ENCODE measurements at places on chromosomes 11 and 22. TPM values are rescaled to one million over a fixed set of nuclear protein-coding genes. Genes with fewer than 3 reads are reported as not detected.

Gene XKR3
- 0.33 TPM for total RNA-seq

Gene GLYAT
- 0.77 TPM for total RNA-seq

Gene C11orf97
- not detected for total RNA-seq

Gene TTLL8
- total RNA-seq, result not detected

Gene POLA2
- 4.1 TPM for total RNA-seq

Gene ZNF215
- 3.3 TPM for total RNA-seq

Gene ROM1
- 1.9 TPM for total RNA-seq

Gene MYO7A
- 9.8 TPM for total RNA-seq

Gene NAALADL1
- total RNA-seq, result 0.76 TPM

Gene FIBIN
- total RNA-seq, result 36.7 TPM

Gene PAMR1
- 31.1 TPM for total RNA-seq

Gene ACTN3
- not detected for total RNA-seq

Gene SMC1B
- total RNA-seq, result not detected

Gene CLTCL1
- 2.2 TPM for total RNA-seq

Gene C11orf86
- total RNA-seq, result 3.4 TPM

Gene OR8G5
- total RNA-seq, result not detected

Gene OR10D3
- total RNA-seq, result not detected

Gene SNX15
- 9.9 TPM for total RNA-seq
